ENCODE measurements at places on chromosomes 13 and 19. TPM values are rescaled to one million over a fixed set of nuclear protein-coding genes. Genes with fewer than 3 reads are reported as not detected.

GRCh38 chr19:38084196-38084595 is 139.8 kb downstream of the DPF1 start:
- DNase-seq = no peak

DNA sequence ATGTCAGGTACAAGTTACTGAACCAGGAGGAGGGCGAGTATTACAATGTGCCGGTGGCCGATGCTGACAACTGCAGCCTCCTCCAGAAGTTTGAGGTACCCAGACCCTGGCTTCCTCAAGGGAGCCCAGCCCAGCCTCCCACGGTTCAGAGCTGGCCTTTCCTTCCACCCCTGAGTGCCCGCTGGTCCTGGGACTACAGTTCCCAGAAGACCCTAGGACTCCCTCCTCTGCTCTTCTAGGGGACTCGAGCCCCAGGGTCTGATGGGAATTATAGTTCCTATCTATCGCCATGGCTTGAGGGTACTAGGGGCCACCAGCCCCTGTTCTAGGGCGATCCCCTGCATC is 11.0 kb downstream of the PRKCG start:
- DNase-seq = peak; percentile 50

DNA sequence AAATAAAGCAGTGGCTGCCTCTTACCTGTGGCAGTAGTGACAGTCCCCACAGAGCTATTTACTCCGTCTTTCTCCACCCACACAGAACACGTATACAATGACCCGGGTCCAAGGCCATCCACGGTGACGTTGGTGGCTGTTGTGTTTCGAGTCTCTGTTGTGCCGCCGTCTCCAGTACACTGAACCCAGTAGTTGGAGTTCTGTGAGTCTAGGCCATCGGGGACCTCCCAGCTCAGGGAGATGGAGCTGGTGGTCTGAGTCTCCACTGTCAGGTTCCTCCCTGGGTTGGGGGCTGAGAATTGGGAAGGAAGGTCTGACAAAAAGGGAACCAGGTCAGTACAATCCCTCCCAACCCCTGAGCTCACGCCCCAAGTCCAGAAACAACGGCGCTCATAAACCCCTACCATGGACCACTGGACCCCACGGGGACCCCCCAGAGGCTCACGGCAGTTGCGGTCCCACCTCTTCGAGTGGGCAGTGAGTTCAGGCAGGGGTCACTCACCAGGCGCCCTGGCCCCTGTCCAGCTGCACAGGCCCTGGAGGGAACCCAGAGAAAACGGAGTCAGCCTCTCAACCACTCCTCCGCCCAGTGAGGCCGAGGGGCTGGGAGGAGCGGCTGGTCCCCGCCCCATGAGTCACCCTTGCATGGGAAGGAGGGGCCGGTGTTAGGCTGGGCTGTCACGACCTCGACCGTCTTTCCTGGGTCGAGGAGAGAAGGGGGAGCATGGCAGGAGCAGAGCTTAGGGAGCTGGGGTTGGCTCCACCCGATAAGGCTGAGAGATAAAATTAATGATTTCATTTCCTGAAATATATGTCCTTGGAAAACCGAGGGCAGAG is 2.4 kb downstream of the PTPRH start:
- DNase-seq = peak; percentile 99

GRCh38 chr13:77522444-77522843 is 13.1 kb upstream of the SCEL start:
- no peak for DNase-seq

DNA sequence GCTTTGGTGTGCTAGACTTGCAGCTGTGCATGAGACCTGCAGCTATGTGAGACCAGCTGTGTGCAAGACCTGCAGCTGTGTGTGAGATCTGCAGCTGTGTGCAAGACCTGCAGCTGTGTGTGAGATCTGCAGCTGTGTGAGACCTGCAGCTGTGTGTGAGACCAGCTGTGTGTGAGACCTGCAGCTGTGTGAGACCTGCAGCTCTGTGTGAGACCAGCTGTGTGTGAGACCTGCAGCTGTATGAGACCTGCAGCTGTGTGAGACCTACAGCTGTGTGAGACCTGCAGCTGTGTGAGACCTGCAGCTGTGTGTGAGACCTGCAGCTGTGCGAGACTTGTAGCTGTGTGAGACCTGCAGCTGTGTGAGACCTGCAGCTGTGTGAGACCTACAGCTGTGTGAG is 6.7 kb upstream of the DCUN1D2 start:
- DNase-seq = no peak

DNA sequence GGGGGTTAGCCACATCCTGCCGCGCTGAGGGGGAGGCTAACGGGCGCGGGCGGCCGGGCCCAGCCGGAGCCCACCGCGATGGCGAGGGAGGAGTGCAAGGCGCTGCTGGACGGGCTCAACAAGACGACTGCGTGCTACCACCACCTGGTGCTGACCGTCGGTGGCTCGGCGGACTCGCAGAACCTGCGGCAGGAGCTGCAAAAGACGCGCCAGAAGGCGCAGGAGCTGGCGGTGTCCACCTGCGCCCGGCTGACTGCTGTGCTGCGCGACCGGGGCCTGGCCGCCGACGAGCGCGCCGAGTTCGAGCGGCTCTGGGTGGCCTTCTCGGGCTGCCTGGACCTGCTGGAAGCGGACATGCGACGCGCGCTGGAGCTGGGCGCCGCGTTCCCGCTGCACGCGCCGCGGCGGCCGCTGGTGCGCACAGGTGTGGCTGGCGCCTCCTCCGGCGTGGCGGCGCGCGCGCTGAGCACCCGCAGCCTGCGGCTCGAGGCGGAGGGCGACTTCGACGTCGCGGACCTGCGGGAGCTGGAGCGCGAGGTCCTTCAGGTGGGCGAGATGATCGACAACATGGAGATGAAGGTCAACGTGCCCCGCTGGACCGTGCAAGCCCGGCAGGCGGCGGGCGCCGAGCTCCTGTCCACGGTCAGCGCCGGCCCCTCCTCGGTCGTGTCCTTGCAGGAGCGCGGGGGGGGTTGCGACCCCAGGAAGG is 692 bp downstream of the RGS9BP start:
- DNase-seq = no peak

DNA sequence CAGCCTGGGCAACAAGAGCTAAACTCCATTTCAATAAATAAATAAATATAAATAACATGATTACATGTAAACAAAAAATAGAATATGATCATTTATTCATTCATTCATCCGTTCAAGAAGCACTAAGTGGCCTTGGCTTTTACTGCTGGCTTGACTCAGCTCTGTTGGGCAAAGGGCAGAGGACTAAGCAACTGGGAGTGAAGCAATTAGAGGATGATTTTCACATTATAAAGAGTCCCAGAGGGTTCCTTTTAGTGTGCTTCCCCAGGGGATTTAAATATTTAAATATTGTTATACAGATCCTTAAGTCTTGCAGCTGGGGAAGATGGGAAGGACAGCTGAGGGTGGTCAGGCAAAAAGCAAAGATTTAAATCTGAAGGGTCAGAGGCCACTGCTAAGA is 34.9 kb upstream of the FLT1 start:
- DNase-seq = no peak

DNA sequence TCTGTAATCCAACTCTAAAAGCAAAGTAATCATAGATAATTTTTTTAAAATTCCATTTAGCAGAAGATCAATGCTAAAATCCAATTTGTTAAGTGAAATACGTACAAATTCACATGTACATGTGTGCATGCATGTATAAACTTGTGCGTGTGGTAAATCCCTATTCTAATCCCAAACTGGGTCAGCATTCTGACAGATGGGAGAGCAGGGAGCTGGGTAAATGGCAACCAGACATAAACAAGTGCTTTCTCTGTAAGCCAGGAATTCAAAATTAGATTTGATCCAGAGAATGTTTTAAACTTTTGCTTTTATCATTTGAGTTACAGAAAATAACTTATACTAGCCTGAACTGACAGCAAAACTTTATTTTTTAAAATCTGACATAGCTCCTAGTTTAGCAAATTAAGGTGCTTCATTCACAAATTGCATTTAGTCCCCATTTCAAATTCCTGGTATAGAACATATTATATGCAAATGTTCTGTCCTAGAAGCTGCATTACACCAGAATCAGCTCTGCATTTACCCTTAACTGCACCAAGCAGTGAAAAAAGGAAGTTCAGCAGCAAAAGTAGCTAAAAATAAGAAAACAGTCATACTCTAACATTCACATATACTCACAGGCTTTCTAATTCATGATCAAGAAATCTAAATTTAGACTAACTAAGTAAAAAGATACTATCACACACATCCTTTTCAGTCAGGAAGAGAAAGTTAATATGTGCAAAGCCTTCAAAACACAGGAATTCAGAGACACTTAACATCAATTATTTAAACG is 32.6 kb downstream of the UBL3 start:
- DNase-seq = no peak

- no peak for DNase-seq
Measured at GRCh38 chr13:30915691-30916541, 9.8 kb downstream of the MEDAG start.

DNA sequence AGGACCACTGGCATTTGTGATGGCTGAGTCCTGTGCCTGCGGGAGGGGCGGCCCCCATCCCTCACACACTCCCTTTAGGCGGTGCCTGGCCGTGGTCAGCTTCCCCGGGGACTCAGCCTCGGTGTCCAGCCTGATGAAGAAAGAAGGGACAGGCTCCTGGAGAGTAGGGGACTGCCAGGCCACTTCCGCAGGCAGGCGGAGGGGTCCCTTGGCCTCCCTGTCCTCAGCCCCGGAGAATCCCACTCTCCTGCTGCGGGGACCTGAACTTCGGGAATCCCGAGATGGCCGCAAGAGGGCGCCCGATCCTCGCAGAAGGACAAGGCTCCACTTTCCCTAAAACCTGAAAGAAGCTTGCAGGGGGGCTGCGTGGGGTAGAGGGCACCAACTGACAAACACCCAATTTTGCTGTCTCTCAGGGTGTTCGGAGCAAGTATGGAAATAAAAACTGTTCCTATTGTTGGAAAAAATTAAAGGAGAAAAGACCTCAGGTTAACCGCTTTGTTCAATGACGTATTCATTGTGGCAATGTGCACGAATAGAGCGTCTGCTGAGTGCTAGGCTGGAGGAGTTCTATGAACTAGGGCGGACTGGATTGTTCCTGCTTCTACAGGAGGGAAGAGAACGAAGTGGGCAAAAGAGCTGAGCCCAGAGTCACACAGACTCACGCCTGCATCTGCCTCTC is 297.3 kb downstream of the ZNF536 start:
- DNase-seq = peak; percentile 49

DNA sequence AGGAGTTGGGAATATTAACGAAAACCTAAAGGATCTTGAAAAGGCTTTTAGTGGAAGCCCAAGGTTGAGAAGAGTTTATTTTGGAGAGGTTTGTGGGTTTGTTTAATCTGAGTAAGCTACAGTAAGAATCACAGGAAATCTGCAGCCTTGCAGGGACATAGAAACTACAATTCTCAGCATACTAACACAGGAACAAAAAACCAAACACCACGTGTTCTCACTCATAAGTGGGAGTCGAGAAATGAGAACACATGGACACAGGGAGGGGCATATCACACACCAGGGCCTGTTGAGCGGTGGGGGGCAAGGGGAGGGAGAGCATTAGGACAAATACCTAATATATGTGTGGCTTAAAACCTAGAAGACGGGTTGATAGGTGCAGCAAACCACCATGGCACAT is 8.7 kb upstream of the SIAH3 start:
- DNase-seq = no peak

- no peak for DNase-seq
Measured at GRCh38 chr19:38120471-38121025, 103.5 kb downstream of the DPF1 start.

DNA sequence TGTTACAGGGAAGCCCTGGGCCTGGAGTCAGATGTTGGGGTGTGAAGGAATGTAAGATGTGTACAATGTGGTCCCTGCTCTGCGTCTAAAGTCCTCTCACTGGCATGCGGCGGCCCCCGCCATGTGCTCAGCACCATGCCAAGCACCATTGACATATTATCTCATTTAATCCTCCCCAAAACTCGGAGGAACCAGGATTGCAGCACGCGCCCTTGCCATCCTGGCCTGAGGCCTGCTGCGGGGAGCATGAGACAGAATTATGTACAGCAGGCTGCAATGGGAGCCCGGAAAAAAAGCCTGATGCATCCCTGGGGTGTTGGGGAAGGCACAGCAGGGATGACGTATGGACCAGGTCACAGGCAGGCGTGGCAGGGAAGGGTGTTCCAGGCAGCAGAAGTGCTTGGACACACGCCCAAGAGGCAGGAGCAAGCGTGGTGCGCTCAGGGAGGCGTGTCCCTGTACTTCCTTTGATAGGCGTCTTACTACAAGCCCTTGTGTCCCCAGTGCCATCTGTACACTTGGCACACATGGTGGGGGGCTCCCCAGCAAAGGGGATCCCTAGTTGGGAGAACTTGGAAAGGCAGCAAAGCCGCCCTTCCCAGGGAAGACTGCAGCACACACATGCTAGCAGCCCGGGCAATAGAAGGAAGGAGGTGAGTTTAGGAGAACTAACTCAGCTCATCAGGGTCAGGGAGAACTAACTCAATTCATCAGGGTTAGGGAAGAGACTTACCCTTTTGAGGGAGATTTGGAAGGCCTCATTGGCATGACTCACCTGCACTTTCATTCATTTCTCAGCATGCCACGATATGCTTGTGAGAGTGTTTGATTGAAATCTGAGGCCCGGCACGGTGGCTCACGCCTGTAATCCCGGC is 3.4 kb downstream of the EVI5L start:
- DNase-seq = peak; percentile 7

GRCh38 chr19:14814982-14815652 is 19.9 kb downstream of the OR7A5 start:
- no peak for DNase-seq

- DNase-seq = no peak
Measured at GRCh38 chr13:91426913-91427312, 28.5 kb downstream of the GPC5 start.

GRCh38 chr13:45101327-45102018 is 18.8 kb upstream of the GTF2F2 start:
- no peak for DNase-seq

Gene HSD17B14
- total RNA-seq = not detected

Gene SIGLEC10
- not detected for total RNA-seq

Gene PROZ
- total RNA-seq = not detected

Gene PODNL1
- 0.34 TPM for total RNA-seq

Gene RNF113B
- total RNA-seq = not detected

Gene PALM3
- 0.08 TPM for total RNA-seq

Gene NLRP5
- total RNA-seq = not detected

Gene MUC16
- 0.03 TPM for total RNA-seq

Gene NCAN
- not detected for total RNA-seq
